ENCODE measurements at places on chromosomes 11 and 22.

- DNase-seq, result no peak
These were observed at the start of gene PLCB3 for GRCh38 chr11:64251016-64251752. TSS of gene PLCB3 (plus strand) at chr11:64251530. CDS start at chr11:64251650, 120 bp downstream.

DNA sequence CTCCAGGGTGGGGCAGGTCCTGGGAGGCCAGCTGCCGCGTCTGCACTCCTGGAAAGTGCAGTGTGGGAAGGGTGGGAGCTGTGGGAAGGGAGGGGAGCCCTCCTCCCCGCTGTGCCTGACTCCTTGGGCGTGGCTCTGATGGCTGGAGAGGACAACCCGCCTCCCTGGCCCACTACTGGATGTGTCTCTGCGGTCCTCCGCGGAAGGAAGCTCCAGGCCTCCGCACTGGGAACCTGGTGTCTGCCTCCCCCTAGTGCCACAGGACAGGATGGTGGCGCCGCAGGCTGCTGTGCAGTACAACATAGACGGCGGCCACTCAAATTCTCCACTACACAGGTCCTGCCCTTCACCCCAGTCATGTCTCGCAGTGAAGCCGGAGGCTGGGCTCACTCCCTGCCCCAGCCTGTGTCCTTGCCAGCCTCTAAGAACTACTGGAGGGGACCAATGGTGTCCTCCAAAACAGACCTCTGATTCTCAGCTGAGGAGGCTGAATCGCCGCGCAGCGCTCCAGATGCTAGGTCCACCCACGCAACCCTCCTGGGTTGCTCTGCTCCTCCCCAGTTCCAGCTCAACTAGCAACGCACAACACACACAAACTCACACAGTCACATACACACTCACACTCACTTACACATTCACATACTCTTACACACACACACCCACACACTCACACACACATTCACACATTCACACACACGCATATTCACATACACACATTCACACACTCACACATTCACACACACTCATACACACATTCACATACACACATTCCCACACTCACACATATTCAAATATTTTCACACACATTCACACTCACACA is 12.4 kb upstream of the DSCAML1 start:
- peak; percentile 88 for DNase-seq

- peak; percentile 90 for DNase-seq
These were observed 54.3 kb downstream of the DDI1 start for GRCh38 chr11:104090767-104091166.

DNA sequence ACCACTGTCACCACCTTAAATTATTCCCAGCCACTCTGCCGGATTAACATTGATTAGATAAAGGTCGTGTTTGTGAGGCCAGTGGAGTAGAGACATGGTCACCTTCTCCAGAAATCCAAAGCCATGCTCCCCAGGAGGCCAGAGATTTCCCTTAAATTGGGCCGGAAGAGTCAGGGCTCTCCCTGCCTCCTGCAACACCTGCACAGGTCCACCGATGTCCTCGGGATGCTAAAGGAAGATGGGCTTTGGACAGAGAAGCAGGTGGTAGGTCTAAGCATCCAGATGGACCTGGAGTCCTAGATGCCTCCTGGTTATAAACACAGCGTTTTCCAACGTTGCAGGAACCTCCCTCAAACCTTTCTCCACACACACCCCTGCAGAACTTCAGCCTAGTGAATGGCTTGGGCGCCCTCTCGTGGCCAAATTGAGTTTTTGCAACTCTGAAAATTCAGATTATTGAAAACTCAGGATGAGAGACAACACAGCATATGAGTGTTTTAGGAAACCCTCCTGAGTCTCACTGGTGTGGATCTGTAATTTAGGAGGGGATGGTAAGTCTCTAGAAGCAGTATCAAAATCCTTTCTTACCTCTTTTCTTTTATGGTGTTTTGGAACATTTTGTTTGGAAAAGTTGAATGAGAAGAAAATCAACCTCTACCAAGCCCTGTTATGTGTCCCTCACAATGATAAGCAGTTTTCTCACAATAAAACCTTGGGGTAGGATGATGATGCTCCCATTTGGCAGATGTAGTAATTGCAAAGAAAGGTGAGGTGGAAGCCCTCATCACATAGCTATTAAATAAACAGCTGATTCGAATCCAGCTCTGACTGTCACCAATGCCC is 109.6 kb downstream of the RRAS2 start:
- DNase-seq, result peak; percentile 74

- no peak for DNase-seq
These were observed 661.9 kb downstream of the ETS1 start for GRCh38 chr11:127925475-127925874.

DNA sequence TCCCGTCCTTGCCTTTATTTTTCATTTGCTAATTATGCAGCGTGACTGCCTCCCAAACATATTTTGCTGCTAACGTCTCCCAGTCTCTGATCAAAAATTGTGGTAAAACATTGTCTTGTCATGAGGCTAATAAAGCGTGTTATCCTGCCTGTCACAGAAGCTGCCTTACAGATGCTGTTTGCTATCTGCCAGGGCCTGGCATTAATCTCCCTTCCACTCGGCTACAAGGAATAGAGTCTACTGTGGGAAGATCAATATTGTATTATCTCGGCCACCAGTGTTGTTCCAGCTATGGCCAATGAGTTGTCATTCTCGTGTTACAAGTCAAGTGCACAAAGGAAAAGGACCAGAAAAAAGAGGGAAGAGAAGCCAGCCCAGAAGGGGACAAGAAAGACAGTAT is 100.3 kb downstream of the SEZ6L start:
- DNase-seq, result no peak

Measured in muscle of leg (tissue), 16 donors.